ENCODE measurements at places on chromosomes 11 and 22.

GRCh38 chr11:61834278-61835048 is 6.4 kb downstream of the FADS2 start:
- peak; percentile 96 for DNase-seq

DNA sequence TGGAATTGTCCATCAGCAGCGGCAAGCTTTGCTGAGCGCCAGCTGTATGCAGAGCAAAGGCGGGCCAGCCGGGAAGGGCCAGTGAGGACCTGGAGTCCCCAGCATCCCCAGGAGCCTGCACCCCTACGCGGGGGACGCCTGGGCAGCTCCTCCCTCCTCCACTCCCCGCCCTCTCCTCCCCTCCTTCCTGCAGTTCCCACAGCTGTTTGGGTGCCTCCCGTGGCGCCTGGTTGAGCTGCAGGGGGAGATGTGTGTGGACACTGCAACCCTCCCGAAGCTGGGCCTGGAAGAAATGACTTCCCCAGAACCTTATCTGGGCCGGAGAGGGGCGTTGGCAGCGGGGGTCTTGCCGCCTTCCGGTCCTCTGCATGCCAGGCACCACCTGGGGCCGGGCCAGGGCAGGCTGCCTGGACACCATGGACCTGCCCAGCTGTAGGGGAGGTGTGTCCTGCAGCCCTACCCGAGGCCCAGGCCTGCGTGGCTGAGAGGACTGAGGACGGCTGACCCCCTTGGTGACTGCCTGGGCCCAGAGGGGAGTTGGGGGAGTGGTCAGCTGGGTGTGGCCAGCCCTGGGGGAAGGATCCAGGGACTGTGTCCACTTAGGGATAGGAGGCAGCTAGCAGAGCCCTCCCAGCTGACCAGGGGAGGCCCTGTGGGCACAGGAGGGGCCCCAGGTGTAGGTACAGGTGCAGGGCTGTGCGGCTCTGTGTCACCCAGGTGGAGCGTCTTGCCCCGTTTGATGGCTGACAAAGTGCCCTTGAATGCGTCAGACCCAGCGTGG is 16.8 kb upstream of the MUC6 start:
- DNase-seq, result no peak

GRCh38 chr11:34552270-34552669 is 38.7 kb upstream of the ELF5 start:
- peak; percentile 36 for DNase-seq

GRCh38 chr22:48718818-48719500 is 1108.7 kb downstream of the BRD1 start:
- DNase-seq, result no peak

GRCh38 chr22:40782521-40782920 is 36.6 kb downstream of the SLC25A17 start:
- no peak for DNase-seq

- DNase-seq, result no peak
Observed at GRCh38 chr11:121810291-121810690, 305.7 kb downstream of the BLID start.

- DNase-seq, result no peak
Observed at GRCh38 chr11:117883063-117883462, 6.6 kb upstream of the FXYD6 start.

DNA sequence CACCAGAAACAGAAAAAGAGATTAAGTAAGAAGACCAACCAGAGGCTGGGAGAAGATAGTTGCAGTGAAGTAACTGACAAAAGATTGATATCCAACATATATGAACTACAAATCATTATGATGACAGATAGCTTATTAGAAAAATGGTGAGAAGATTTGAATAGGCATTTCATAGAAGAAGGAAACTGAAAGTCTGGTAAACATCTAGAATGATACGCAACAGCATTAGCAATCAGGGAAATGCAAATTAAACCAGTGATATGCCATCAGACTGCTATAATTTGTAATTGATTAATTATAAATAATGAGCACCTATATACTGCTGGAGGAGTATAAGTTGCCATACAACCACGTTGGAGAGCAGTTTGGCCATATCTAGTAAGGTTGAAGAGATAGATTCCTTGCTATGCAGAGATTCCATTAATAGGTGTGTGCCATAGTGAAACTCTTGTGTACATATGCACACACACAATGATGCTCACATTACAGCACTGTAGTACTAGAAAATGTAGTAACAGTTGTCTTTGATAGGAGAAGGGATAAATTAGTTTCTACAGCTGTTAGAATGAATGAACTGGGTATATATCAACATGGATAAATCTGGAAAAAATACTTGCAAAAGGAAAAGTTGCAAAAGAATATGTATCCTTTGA is 20.5 kb downstream of the RNF169 start:
- no peak for DNase-seq

DNA sequence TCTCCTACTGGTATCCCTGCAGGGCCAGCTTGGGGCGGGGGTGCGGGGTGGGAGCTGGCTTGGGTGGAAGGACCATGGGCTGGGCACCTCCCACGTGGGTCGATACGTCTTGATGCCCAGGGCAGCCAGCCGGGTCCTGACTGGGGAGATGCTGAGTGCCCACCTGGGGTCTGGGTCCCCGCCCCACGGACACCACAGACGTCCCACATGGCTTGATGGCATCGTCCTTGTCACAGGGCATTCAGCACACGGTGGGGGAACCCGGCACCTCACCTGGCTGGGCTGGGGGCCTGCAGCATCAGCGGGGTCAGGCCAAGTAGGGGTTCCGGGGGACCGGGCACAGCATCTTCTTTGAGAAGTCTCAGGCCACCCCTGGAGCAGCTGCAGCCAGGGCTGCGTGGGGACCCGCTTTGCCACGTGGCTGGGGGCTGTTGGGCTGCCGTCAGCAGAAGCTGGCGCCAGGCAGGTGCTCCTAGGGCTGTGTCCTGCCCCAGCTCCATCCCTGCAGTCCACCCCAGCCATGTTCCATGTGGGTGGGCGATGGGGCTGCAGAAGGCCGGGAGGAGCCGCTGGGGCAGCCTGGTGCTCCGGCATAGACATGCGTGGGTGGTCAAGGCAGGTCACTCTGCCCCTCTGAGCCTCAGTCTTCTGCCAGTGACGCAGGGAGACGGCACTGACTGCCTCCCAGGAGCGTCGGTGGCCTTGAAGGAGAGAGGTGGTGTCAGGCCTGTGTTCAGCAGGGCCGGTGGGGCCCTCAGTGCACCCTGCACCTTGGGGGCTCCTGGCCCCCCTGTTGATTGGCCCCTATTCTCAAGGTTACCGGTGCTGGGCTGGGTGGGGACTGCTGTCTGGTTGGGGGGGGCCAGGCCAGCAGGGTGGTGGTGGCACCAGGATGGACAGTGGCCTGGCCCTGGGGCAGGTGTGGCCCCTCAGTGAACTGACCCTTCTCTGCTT is 8.4 kb downstream of the SELENOO start:
- DNase-seq, result no peak

- no peak for DNase-seq
Observed at GRCh38 chr11:123194337-123195187, 486 bp downstream of the CLMP start.

DNA sequence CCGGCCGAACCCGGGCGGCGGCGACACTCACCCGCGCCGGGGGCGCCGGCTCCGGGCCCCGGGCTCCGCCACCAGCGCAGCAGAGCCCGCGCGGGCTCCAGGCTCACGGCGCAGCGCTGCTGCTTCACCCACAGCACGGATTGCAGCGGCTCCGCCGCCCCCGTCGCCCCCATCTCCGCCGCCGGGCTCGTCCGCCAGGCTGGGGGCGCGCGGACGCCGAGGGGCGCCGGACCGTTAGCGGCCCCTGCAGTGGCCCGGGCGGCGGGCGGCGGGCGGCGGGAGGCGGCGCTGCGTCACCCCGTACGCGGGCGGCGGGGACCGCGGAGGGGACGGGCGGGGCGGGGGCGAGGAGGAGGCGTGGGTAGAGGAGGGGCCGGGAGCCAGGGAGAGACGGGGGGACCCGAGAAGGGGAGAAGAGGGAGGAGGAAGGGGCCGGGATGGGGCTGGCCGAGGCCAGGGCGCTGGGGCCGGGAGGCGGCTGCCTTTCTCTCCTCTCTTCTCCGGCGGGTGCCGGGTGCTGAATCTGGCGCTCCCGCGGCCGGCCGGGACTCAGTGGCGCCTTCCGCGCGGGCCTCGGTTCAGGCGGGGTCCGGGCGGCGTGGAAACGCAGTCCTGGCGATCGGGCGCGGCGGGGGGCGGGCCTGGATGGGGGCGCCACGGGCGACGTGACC is at the start of gene CERK:
Gene CERK, minus strand, starts transcription at position 277 of the 671 bp plus-strand sequence. Its CDS starts 104 bp downstream, at position 173.
- peak; percentile 72 for DNase-seq

- DNase-seq, result no peak
Observed at GRCh38 chr11:61829806-61830205, 1.7 kb downstream of the FADS2 start.

DNA sequence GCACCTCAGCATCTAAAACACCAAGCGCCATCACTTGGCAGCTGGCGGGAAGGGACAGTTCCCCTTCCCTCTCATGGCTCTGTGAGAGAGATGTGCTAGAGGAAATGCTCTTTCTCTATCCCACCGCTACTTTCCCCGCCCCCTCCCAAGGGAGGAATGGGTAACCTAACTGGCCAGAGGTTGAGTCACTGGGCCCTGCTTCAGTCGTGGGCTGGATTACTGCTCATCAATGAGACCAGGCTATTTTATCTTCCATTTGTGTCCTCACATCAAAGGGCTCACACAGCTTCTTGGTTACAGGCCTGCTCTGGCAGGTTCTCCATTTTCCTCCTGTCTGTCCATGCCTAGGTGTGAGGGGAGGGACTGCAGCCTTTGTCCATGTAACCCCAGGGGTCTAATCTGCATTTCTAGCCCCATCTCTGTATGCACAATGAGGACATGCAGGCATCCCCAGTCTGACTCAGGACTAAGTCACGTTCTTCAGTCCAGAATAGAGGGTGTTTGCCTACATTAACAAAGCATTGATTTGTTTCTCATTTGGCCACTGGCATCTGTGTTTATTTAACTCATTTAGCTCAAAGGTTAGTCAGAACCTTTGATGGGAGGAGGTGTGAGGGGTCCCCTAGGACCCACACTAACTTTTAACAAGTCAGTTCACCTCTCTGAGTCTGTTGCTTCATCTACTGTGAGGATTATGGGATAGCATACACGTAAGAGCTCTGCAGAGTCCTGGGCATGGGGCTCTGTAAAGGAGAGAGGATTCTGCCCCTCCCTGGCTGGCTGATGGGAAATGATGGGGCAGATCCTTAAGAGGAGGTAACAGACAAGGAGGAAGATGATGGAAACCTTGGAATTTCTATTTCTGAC is 99.1 kb downstream of the XRRA1 start:
- DNase-seq, result no peak

DNA sequence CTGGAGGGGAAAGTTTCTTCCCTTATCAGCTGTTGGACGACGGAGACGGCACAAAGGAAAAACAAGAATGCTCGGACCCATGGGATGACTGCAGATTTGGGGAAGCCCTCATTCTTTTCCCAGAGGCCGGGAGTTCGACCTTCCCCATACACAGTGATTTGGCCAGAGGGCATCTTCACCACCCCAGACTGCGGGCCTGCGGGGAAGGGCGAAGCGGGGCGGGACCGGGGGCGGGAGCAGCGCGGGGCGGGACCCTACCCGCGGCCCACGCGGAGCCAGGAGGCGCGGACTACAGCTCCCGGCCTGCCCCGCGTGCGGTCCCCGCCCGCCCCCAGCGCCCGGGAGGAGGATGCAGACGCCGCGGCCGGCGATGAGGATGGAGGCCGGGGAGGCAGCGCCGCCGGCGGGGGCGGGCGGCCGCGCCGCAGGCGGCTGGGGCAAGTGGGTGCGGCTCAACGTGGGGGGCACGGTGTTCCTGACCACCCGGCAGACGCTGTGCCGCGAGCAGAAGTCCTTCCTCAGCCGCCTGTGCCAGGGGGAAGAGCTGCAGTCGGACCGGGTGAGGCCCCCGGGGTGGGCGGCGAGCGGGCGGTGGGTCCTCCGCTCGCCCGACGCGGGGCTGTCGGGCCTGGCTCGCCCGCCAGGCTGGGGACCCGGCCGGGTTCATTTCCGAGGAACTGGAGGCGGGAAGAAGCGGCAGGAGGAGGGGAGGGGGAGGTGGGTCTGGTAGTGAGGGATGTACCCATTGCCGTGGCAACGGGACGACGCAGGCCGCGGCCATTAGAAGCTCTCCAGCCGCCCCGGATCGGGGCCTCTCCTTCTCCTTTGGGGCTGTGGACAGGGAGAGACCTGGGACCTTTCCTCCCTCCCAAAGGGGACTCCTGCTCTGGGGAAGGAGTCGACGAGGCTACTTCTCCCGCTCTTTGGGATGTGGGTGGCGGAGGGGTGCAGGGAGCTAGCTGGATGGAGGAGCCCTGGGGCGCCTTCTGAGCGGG is at the start of gene KCTD17:
Gene KCTD17, plus strand, starts transcription at position 352 of the 995 bp plus-strand sequence. Its CDS starts 19 bp downstream, at position 371.
- DNase-seq, result peak; percentile 72

DNA sequence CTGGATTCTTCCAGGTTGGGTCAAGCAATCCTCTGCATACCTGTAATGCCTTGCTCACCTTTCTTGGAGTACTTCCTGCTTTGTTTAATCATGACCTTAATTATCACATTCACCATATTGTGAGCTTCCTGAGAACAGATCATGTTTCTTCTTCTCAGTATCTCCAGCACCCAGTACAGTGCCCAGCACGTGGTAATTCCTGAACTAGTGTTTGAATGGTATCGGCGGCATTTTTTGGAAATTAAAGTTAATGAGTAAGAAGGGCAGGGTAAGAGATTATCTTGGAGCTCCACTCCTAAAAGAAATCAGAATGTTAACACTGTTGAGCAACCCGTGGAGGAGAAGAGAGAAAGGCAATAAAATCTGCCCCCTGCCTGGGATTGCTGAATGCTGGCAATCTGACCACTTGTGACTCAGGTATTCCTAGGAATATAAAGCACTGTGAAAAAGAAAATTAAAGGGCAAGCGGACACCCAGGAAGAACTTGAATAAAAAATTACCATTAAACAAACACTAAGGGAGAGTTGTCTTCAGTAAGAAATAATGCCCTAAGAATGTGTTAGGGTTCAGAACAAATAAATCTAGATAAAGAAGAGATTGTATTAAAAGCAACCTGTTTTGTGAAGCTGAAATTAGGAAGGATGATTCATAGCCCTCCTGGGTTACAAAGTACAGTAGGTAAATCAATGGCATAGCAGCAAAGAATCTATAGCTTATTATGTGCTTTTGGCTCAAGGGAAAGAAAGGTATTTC is 92.9 kb downstream of the PDHX start:
- no peak for DNase-seq

DNA sequence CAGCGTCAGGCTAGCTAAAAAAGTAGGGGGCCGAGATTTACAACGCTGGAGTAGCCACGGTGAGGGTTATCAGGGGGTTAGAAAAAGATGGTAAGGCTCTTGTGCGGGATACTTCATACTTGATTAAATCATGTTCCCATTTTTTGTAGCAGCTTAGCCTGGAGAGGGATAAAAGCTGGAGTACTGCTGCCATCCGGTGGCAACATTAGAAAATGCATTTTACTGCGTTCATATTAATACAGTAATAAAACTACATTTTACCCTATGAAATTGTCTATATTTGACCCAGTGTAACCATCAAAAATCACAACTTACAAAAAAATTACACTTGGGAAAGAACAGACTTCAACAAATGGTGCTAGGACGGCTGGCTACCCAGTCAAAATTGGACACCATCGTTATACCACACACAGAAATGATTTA is 17.3 kb downstream of the RPUSD4 start:
- peak; percentile 37 for DNase-seq

- DNase-seq, result no peak
Observed at GRCh38 chr11:102318469-102318868, 1.2 kb downstream of the BIRC3 start.

- no peak for DNase-seq
Observed at GRCh38 chr22:43447380-43447779, 35.6 kb downstream of the MPPED1 start.

Data from common myeloid progenitor, CD34-positive (primary cell).